ENCODE measurements at places on chromosomes 16 and 17.

- no peak for DNase-seq
These were observed 7.8 kb downstream of the CCDC200 start for GRCh38 chr17:43220511-43221125.

GRCh38 chr17:50181591-50182560 lies 16.1 kb downstream of the SGCA start:
- DNase-seq: no peak

- no peak for DNase-seq
These were observed 19.7 kb downstream of the CYB5B start for GRCh38 chr16:69443927-69444631.

GRCh38 chr16:25372716-25373115 lies 115.1 kb upstream of the ZKSCAN2 start:
- no peak for DNase-seq

GRCh38 chr16:57042157-57043111 lies 49.9 kb upstream of the CPNE2 start:
- no peak for DNase-seq

GRCh38 chr17:75611851-75612429 lies 21.3 kb upstream of the SMIM5 start:
- DNase-seq: no peak

DNA sequence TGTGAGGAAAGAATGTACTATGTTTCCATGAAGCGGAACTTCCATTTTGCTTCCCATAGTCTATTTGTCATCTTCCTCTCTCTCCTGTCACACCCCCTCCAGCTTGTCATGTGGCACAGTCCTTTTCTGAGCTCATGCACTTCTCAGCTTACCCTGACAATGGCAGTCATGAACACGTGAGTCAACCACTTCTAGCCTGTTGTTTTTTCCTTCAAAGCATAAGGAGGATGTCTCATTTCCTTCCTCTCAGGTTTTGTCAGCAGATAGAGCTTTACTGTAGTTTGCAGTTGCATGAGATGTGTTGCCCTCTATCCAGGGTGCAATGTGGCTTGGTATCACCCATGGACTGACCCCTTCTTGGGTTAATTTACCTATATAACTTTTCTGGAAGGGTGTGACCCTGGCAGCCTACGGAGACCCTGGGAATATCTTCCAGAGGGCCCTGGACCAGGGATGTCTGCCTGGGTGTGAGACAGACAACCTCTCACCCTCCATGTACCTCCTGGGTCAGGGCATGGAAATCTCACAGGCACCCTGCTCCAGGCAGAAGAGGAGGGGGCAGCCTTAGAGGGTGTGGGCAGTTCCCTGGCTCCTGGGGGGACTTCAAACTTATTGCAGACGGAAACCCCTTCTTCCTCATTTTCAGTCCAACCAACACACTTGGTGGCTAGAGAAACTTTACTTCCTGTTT lies 4.0 kb upstream of the ZNF267 start:
- peak; percentile 69 for DNase-seq

DNA sequence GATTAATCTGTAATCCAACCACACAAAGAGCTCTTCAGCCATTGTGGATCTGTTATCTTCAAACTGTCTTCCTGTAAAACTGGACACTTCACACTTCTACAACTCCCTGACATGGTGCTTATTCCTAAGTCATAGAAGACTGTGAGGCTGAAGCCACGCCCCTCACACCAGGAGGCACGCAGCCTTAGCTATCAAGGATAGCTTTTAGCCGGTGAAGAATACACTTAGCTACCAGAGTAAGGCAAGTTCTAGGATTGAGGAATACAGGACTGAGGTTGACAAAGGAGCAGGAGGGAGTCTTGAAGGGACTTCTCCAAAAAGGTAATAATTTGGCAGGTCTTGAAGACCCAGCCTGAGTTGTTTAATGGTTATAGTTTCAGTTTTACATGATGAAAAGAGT lies 79.8 kb upstream of the GAS7 start:
- DNase-seq: no peak

- DNase-seq: no peak
These were observed 506.2 kb downstream of the WWOX start for GRCh38 chr16:78605548-78606101.

- DNase-seq: no peak
These were observed 6.5 kb downstream of the CHD9 start for GRCh38 chr16:53061256-53061655.

DNA sequence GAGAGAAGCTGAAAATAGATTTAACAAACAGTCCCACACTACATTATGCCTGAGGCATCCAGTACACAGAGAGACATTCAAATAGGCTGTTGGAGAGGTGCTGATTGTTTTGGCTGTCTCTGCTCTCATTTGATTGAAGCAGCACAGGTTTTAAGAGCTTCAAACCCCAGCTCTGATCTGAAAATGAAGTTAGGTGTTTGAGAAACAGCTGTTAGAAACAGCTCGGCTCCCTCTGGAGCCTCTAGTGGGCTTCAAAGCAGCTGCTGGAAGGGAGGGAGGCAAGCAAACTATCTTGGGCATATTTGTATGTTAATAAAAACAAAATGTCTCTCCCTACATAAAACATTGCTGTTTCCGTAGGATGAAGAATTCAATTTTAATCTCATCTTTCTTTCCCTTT lies 607.3 kb upstream of the GOT2 start:
- no peak for DNase-seq

GRCh38 chr16:74275711-74276110 lies 20.9 kb upstream of the PSMD7 start:
- no peak for DNase-seq

DNA sequence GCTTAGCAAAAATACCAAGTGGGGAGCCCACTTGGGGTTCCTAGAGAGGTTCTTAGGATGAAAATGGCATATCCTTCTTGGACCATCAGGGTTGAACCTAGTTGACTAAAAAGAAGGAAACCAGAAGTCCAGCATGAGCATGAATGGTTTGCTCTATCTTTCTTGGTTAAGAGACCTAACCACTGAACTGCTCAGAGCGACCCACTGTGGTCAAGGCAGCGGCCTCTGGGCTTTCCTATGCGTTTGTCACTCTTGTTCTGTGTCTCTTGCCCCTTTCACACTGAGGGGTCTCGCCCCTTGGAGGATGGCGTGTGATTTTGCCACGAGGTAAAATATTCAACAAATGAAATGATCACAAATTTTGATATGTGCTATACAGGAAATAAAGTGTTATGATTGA lies 526 bp upstream of the BORCS6 start:
- DNase-seq: no peak

GRCh38 chr17:42277342-42277712 lies 1.1 kb upstream of the STAT5B start:
- DNase-seq: no peak

DNA sequence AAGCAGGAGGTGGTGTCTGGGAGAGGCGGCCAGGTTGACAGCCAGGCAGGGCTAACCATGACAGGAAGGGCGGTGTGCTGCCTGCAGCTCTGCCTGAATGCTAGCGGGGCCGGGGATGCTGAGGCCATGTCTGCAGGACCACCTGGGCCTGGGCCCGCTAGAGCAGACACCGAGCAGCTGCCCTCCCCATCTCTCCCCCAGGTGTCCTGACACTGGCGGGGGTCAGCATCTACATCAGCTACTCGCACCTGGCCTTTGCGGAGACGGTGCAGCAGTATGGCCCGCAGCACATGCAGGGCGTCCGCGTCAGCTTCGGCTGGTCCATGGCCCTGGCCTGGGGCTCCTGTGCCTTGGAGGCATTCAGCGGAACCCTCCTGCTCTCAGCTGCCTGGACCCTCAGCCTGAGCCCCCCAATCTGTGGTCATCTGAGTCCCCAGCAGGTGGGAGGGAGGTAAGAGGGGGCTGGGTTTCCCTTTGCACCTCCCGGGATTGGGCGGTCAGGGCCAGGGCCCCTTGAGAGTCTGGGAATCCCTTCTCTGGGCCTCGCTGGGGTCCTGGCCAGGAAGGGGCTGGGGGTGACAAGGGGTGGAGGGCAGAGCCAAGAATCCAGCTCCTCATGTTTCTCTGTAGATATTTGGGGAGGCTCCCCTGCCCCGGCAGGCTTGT lies 7.5 kb downstream of the TMEM235 start:
- DNase-seq: no peak

- no peak for DNase-seq
These were observed 15.2 kb downstream of the CYB5D1 start for GRCh38 chr17:7873051-7873450.
